ENCODE measurements at places on chromosomes 2 and 18. TPM values are rescaled to one million over a fixed set of nuclear protein-coding genes. Genes with fewer than 3 reads are reported as not detected.

Gene TNFAIP6
- 7.2 TPM for total RNA-seq

Gene GAREM1
- 10.3 TPM for total RNA-seq

Gene YWHAQ
- total RNA-seq, result 314 TPM

Gene LONRF2
- total RNA-seq, result 20.6 TPM

Gene KIAA2012
- not detected for total RNA-seq

Gene MERTK
- total RNA-seq, result 12.6 TPM

Gene KYNU
- total RNA-seq, result 3.5 TPM

Gene DYNAP
- not detected for total RNA-seq

Gene COL4A3
- 15.6 TPM for total RNA-seq

Gene LMAN1
- 173 TPM for total RNA-seq

Gene HOXD9
- total RNA-seq, result 1.0 TPM

Gene METTL21A
- total RNA-seq, result 31.9 TPM

Gene COL6A3
- 291 TPM for total RNA-seq

Gene GNAL
- total RNA-seq, result 17.5 TPM

Gene SCN1A
- 10.5 TPM for total RNA-seq

Gene NAT8
- total RNA-seq, result not detected

Gene IL36B
- total RNA-seq, result not detected

Gene EMILIN2
- 41.1 TPM for total RNA-seq

Gene CDH2
- 225 TPM for total RNA-seq

Gene GRHL1
- total RNA-seq, result 12.4 TPM

Gene GCA
- 32.6 TPM for total RNA-seq

Gene REG3G
- not detected for total RNA-seq

Gene SULT1C3
- total RNA-seq, result not detected

Gene RSAD2
- total RNA-seq, result 7.9 TPM

Gene TNFRSF11A
- total RNA-seq, result 3.9 TPM

Gene FSHR
- not detected for total RNA-seq

Gene TSPYL6
- total RNA-seq, result 0.44 TPM

Data from camera-type eye (tissue), 1 donor.